ENCODE measurements at places on chromosomes 16 and 17. TPM values are rescaled to one million over a fixed set of nuclear protein-coding genes. Genes with fewer than 3 reads are reported as not detected.

NTN1 gene
- polyA plus RNA-seq = 12.5 TPM

TPSD1 gene
- not detected for polyA plus RNA-seq

TBC1D3I gene
- polyA plus RNA-seq = 2.0 TPM

TMEM238L gene
- 0.34 TPM for polyA plus RNA-seq

CLDN7 gene
- 36.4 TPM for polyA plus RNA-seq

SLC7A5 gene
- polyA plus RNA-seq = 13.7 TPM

DNAH3 gene
- polyA plus RNA-seq = 4.7 TPM

KRTAP16-1 gene
- polyA plus RNA-seq = not detected

SOX15 gene
- 2.0 TPM for polyA plus RNA-seq

HOXB6 gene
- 13.6 TPM for polyA plus RNA-seq

CX3CL1 gene
- 10.3 TPM for polyA plus RNA-seq

CCDC200 gene
- polyA plus RNA-seq = 16.8 TPM

XPO6 gene
- polyA plus RNA-seq = 75.7 TPM

GRIN2C gene
- polyA plus RNA-seq = 0.26 TPM

CLEC18B gene
- polyA plus RNA-seq = 1.1 TPM

SLC13A2 gene
- 0.45 TPM for polyA plus RNA-seq

SOCS3 gene
- 15.0 TPM for polyA plus RNA-seq

BTBD17 gene
- polyA plus RNA-seq = 1.2 TPM

CCDC154 gene
- 7.8 TPM for polyA plus RNA-seq

LPO gene
- 0.21 TPM for polyA plus RNA-seq

SP6 gene
- 5.1 TPM for polyA plus RNA-seq

WFIKKN2 gene
- polyA plus RNA-seq = 1.1 TPM

CNTROB gene
- 81.7 TPM for polyA plus RNA-seq

MPO gene
- 11.4 TPM for polyA plus RNA-seq

MEAK7 gene
- 22.3 TPM for polyA plus RNA-seq

AIPL1 gene
- 0.06 TPM for polyA plus RNA-seq

ABCA3 gene
- polyA plus RNA-seq = 17.3 TPM

KIF2B gene
- not detected for polyA plus RNA-seq

SMPD3 gene
- polyA plus RNA-seq = 2.6 TPM

RFFL gene
- 24.1 TPM for polyA plus RNA-seq

PLK1 gene
- polyA plus RNA-seq = 21.9 TPM

FAM234A gene
- polyA plus RNA-seq = 54.1 TPM

SP2 gene
- polyA plus RNA-seq = 21.2 TPM

NRN1L gene
- 1.1 TPM for polyA plus RNA-seq

KIF18B gene
- 11.0 TPM for polyA plus RNA-seq

EXOC3L1 gene
- 9.5 TPM for polyA plus RNA-seq

KRTAP1-1 gene
- not detected for polyA plus RNA-seq

PRSS27 gene
- 1.9 TPM for polyA plus RNA-seq

SCGB1C2 gene
- not detected for polyA plus RNA-seq

Measured in left lung (tissue), 14 donors.